ENCODE measurements at places on chromosomes 5 and 9. TPM values are rescaled to one million over a fixed set of nuclear protein-coding genes. Genes with fewer than 3 reads are reported as not detected.
A peak's percentile ranks its signal among the peaks of the same experiment; 100 is the strongest.

The DMRT2 gene
- total RNA-seq = not detected

- no peak for DNase-seq
Measured at GRCh38 chr5:136309932-136310598, 55.3 kb downstream of the TRPC7 start.

DNA sequence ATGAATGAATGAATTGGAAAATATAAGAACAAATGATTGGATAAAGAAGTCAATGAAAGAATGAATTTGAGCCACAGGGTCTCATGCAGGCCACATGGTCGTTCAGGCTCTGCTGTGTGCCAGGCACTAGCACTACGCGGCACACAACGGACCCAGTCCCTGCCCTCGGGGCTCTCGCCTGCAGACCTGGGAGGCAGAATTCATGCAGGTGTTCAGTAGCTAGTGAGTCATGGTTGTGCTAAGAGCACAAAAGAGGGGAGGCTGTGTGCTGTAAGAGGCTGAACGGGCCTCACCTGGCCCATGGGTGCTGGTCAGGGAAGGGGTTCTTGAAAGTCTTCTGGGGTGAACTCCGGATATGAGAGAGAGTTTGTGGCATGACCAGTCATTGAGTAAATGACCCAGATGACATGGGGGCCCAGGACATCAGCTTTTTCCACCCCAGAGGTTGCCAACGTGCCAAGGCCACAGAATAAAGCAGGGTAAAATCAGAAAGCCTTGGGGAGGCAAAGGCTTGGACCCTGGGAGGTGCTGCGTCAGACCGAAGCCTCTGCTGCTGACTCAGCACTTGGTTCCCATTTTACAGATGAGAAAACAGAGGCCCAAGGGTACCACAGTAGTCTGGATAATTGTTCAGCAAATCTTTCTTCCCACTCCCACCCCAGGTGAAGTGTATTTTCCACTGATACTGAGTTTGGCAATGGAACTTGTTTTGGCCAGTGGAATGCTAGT, 264.3 kb upstream of the MVB12B start:
- DNase-seq = no peak

GRCh38 chr5:14145435-14146334, 2.5 kb downstream of the TRIO start:
- peak; percentile 57 for DNase-seq

DNA sequence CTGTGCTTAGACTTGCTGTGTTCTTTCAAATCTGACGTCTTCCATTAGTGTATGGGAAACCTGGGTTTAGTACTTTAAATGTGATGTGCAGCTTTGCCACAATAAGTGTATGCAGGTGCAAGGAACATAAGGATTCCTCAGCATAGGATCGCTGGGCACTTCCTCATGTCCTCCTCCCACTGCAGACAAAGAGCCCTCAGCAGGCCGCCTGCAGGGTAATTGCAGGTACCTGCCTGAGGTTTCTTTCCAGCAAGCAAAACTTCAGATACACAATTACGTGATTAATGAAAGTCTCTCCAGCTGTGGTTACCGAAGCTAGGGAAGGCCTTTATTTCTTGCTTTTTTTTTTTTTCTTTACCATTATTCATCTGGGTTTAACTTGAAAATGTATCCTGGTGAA, 233.1 kb downstream of the RFK start:
- no peak for DNase-seq

GRCh38 chr9:81619353-81620001, 69.9 kb downstream of the TLE1 start:
- DNase-seq = peak; percentile 56

The GABRB2 gene
- total RNA-seq = not detected

The ELL2 gene
- total RNA-seq = 82.5 TPM

- peak; percentile 57 for DNase-seq
Measured at GRCh38 chr9:129626625-129627284, 792 bp downstream of the NTMT1 start.

The GARIN3 gene
- total RNA-seq = not detected

The AK1 gene
- 151 TPM for total RNA-seq

The RNF183 gene
- total RNA-seq = not detected

DNA sequence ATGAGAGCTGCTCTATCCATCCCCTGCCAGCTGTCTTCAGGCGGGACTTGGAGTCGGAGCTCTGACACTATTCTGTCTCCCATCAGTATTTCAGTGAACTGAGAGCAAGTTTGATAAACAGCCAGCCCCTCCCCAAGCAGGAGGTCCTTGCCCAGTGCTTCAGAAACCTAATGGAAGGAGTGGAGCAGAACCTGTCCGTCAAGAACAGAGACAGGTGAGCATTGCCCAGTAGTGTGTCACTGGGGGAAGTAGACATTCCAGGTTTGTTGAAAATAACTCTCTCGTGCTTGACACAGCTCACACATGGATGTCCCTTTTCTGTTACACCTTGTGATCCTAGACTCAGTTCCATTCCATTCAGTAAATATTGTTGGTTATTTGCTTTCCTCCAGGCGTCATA, 13.2 kb upstream of the TLX3 start:
- DNase-seq = no peak

DNA sequence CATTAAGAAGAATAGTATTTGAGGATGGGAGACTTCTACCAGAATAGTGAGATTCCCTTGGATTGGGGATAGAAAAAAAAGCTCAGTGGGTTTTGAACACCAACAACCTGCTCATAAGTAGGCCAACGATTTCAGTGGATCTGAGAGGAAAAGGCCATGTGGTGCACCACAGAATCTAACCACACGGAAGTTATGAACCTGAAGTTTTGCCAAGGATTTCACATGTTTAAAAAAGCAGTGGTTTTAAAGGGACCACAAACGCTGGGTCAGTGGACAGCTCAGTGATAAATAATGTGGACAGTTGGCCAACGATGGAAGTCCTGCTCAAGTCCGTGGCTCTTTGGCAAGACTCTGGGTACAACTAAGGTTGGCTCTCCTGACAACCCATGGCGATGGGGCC, 107.2 kb upstream of the TXNDC8 start:
- DNase-seq = peak; percentile 41

The PRLR gene
- total RNA-seq = 0.36 TPM

The NME5 gene
- total RNA-seq = 2.6 TPM

DNA sequence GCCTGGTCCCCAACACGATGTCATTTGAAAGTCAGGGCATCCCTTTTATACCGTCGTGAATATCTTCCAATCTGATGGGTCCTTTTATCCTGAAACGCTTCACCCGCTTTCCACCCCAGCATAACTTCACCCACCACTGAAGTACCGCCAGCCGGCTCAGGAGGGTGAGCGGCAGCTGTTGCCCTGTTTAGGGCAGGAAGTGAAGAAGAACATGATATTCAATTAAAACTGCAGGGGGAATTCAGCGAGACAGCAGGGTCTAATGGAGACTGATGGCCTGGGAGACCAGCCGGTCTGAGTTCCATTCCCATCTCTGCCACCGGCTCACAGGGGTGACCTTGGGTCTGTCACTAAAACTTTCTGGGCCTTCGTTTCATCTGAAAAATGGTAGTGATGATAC, 68.2 kb upstream of the EGFLAM start:
- DNase-seq = no peak

DNA sequence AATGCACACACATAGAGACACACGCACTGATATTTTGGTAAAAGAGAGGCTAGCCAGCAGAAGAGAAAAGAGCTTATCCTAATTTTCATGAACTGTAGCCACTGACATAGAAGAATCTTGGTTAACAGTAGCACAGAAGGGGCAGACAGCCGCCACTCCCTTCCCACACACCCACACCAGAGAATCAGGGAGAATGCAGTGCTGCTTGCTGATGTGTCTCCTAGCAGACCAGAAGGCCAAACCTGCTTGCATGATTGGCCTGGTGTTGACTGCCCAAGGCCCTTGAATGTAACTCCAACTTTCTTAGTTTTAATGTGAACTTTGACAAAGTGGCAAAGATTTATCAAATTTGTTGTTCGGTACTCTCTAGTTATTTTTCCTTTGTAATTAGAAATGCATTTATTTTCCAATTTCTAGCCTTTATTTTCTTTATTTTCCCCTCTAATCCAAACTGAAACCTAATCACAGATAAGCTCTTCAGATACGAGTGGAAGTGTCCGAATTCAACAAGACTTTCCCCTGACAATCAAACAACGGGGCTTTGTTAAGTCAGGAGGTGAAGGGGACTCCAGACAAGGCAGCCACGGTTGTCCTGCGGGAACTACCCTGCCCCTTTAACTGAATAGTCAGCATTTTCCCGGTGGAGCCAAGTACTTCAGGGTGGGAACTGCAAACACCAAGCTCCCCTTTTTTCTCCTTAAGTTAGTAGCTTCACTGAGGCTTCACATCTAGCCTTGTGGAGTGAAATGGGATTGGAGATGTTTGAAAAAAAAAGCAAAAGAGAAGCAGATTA, 81.9 kb upstream of the CTSL start:
- no peak for DNase-seq

DNA sequence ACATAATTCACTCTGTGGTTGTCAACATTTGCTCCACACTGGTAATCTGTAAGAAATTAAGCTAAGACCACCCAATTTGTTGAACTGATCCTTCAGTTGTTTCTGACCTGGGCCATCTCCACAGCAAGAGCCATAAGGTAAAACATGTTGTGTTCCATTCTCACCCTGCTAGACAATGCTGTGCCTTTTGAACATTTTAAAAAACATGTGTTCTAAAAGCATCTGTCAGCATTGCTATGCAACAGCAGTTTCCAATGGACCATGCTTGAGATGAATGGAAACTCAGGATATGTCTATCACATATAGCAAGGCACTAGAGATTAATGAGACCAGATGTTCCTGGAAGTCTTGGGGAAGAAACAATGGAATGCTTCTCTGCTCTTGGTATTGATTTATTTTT, 455.1 kb upstream of the RGMB start:
- DNase-seq = no peak

- no peak for DNase-seq
Measured at GRCh38 chr5:140318792-140319191, 15.9 kb upstream of the PFDN1 start.
